ENCODE measurements at places on chromosomes 11 and 22. TPM values are rescaled to one million over a fixed set of nuclear protein-coding genes. Genes with fewer than 3 reads are reported as not detected.

Gene LGR4
- total RNA-seq = 115 TPM

Gene SCGB1A1
- total RNA-seq = not detected

Gene OR10D3
- total RNA-seq = not detected

Gene IGLL1
- not detected for total RNA-seq

Gene P2RX6
- 2.0 TPM for total RNA-seq

Gene PGM2L1
- 1.2 TPM for total RNA-seq

Gene FERMT3
- total RNA-seq = 23.2 TPM

Gene KDM2A
- total RNA-seq = 76.7 TPM

Gene HTR3A
- not detected for total RNA-seq

Gene ACRV1
- total RNA-seq = not detected

Gene OR2AT4
- total RNA-seq = not detected

Gene KCNQ1OT1
- 6.2 TPM for total RNA-seq

Gene MYEOV
- total RNA-seq = not detected

Gene SPON1
- total RNA-seq = 48.0 TPM

Gene SCARF2
- 5.5 TPM for total RNA-seq

Gene OR51B4
- total RNA-seq = not detected

Gene KCNE3
- total RNA-seq = 86.0 TPM

Gene MPZL2
- 21.0 TPM for total RNA-seq

Gene NFAM1
- total RNA-seq = 0.83 TPM

Data from Peyer's patch (tissue), 4 donors.